Fibroblast of skin of back (primary cell): ENCODE measurements at places on chromosomes 4 and X.
A peak's percentile ranks its signal among the peaks of the same experiment; 100 is the strongest.

- peak; percentile 49 for DNase-seq
These were observed 93.4 kb upstream of the RXFP1 start for GRCh38 chr4:158428242-158428641.

- peak; percentile 47 for DNase-seq
These were observed 317.7 kb upstream of the NOCT start for GRCh38 chr4:138697851-138698250.

DNA sequence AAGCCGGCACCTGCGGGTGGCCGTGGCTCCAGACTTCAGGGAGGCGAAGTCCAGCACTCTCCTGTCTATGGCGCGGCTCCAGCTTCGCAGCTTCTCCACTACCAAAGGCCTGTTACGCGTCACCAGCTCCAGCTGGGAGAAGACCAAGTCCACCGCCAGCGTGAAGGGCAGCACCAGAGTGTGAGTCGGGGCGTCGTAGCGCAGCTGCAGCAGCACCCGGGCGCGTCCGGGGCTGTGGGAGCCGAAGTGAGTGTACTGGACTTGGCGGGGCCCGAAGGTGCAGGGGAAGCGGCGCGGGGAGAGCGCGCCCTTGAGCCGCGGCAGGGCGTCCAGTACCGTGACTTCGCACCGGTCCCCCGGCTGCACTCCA lies 444 bp downstream of the FREM3 start:
- DNase-seq: peak; percentile 33

GRCh38 chr4:2364654-2365053 lies 53.8 kb downstream of the ZFYVE28 start:
- peak; percentile 52 for DNase-seq

DNA sequence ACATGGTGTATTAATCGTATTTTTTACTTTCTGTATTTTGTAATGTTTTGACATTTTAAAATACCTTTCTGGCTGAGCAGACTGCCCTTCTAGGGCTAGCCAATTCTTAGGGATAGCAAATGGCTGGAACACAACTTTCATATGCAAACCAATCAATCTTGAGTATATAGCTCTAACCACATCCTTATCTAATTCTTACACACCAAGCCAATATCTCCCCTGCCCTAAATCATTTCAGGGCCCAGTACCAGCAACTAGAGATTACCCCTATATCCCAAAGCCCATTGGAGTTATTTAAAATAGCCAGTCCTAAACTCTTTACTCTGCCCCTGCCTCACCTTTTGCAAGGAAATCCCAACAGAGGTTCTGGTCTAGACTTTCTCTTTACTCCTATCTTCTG lies 58.3 kb downstream of the INTS12 start:
- DNase-seq: no peak

GRCh38 chrX:124348885-124349453 lies 2.6 kb downstream of the SH2D1A start:
- no peak for DNase-seq

GRCh38 chr4:118823471-118823870 lies 12.5 kb downstream of the SEC24D start:
- no peak for DNase-seq

DNA sequence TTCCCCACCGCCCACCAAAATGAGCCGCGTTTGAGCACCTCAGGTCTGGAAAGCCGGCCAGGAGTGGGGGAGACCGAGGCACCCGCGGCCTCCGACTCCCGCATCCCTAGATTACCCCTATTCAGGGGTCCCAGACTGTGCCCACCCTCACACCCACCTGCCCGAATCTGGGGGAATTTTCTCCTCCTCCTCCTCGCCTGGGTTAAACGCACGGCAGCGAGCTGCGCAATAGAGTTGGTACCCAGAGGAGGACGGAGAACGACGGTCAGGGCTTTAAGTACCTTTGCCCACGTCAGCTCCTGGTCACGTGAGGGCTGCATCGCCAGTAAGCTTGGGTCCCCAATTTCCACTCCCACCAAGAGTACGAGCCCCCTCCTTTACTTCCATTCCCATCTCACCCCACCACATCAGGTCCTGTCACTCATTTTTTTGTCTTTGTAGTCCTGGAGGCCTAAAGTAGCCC lies at the start of gene ARMCX2:
Gene ARMCX2 (minus strand): TSS at position 250 of the 463 bp plus-strand sequence. CDS start 2,262 bp downstream, outside the sequence.
- DNase-seq: peak; percentile 66

GRCh38 chr4:74032064-74032463 lies 6.4 kb downstream of the CXCL3 start:
- DNase-seq: peak; percentile 65

- DNase-seq: no peak
These were observed 26.6 kb downstream of the MAOA start for GRCh38 chrX:43682726-43683125.

DNA sequence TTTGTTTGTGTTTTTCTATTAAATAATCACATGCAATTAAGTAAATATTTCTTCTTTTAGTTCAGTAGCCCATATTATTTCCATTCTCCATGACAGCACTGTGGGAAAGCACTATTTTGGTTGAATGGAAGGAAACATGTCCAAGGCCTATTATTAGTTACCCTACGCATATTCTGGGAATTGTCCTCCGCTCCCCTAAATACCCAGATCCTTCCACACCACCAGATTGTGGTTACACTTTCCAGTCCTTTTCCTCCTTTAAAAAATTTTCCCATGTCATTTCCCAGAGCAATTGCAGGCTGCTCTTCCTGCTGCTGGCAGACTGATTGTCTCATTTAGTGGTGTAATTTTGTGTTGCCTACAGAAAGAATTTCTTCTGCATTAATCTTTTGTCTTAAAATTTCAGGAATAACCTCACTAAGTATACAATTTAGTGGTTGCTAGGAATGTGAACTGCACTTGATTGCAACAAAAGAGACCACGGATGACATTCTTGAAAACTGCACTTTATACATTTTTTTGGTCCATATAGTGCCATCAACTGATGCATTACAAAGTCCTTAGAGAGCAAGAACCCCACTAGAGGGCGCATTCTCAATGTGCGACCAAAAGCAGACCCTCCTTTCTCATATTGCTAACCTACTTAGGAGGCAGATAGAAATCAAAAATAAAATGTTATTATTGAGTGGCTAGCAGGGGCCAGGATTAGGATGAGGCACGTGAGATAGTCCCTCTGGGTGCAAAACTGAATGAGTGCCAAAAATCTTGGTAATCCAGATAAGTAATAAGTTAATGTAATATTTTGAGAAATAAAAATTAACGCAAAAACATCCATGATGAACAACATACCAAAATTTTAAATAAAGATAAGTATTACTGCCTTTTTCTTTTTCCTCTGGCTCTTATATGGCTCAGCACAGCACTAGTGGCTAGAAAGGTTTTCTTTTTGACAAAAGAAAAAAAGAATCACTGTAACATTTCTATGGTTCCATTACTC lies 98.8 kb upstream of the IQCM start:
- DNase-seq: peak; percentile 60

DNA sequence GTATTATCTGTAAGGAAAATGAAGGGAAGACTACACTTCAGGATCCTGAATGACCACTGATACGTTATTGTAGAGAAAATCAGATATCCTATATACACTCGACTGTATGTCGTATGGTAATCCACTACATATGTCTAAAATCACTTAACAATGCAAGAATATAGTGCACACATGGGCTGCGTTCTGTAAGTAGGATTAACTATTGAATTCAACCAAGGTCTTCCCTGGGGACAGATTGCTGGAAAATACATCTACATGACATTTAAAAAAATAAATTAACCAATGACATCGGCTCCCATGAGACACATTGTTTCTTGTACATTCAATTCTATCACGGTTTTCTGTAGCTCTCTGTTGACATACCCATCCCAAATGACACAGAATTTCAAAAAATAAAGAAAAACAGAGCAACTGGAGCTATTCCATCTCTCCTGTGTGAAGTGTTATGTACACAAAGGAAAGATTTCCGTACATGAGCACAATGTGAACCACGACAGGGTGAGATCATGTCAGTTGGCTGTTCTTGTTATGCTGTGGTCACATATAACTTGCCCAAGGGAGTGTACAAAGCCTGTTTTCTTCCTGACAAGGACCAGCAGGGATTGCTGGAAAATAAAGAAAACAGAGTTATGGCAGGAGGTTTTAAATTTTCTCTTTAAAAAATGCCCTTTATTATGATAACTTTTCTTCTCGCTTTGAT lies 6.1 kb downstream of the ENOX2 start:
- peak; percentile 72 for DNase-seq

GRCh38 chr4:104451573-104451972 lies 43.1 kb downstream of the CXXC4 start:
- DNase-seq: no peak

- DNase-seq: no peak
These were observed 571.1 kb downstream of the PCDH7 start for GRCh38 chr4:31291238-31291637.

GRCh38 chr4:5379895-5380294 lies 328.5 kb downstream of the EVC2 start:
- no peak for DNase-seq

DNA sequence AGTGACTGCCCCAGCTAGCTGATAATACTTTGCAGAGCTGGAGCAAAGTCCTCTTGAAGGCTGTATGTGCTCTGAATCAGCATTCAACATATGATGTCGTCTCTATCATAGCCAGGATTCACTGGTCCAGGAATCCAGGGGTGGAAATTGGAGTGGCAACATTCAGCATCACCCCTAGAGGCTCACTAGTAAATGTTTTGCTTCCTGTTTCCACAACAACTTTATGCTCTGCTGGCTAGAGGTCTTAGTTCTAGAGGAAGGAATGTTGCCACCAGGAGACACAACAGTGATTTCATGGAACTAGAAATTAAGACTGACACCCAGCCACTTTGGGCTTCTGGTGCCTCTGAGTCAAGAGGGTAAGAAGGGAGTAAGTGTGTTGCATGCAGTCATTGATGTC lies 11.3 kb downstream of the MAGEA1 start:
- DNase-seq: no peak

DNA sequence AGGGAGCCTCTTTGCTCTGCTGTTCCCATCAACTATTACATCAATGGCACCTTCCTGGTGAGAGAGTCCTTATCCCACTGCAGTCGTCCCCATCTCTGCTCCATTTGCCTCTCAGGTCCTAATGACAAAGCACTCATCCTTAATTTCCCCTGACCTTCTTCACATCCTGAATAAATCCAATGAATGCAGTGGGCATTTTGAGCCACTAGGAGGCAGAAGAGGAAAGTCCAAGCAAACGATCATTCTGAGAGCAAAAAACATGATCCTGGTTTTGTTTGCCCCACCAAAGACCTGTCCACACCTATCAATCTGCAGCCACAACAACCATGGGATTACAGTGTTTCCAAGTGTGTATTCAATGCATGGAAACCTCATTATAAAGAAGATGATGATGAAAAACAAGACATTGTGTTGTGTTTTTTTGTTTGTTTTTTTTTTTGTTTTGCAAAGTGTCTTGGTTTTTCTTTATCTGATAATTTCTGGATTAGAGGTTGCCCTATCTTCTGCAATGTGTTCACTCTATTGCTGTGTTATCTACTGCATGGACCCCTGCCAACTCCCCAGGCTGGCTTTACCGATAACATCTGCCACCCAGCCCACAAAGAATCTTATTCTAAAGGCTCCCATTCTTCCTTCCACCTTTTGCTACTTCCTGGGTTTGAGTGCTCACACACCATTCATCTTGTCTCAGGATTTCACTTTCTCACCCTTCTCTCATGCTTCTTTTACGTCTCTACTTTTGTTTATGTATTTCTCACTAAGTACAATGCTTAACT lies 207.2 kb downstream of the NLGN4X start:
- peak; percentile 23 for DNase-seq

- DNase-seq: no peak
These were observed 126.1 kb downstream of the MGST2 start for GRCh38 chr4:139791681-139792080.

- DNase-seq: no peak
These were observed 54.4 kb downstream of the KLHL13 start for GRCh38 chrX:118062048-118062789.

DNA sequence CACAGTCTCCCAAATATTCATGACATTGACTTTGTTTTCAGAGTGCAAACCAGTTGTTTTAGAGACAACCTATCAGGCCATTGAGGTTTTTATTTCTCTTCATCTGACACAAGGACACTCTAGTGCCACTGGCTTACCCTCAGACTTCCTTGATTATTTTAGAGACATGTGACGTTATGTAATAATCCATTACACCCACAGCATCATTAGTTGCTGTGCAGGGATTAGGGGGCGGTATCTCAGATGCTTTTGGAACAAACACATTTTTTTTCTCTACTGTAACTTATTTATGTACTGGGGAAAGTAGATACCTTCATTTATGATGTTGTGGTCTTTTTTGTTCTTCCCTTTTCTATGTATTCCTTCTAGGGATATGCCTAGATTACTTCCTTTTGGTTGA lies 2293.1 kb downstream of the PCDH7 start:
- no peak for DNase-seq

DNA sequence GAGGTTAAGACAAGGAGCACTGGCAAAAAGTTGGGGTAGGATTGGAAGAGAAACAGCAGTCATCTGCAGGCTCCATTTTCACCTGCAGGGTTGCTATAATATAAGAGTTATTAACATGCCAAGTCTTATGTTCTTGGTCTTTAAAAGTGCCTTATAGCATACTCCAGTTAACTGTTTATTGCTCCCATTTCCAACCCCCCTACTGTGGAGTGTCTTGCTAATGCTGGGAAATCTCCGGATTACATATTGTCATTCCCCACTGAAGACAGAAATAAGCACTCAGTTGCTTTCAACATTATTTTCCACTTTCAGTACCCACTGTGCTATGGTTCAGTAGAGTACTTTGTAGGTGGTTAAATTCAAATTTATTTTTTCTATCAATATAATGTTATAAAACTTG lies 1014.3 kb downstream of the RPA4 start:
- no peak for DNase-seq

- no peak for DNase-seq
These were observed 53.8 kb downstream of the APLN start for GRCh38 chrX:129600981-129601424.

DNA sequence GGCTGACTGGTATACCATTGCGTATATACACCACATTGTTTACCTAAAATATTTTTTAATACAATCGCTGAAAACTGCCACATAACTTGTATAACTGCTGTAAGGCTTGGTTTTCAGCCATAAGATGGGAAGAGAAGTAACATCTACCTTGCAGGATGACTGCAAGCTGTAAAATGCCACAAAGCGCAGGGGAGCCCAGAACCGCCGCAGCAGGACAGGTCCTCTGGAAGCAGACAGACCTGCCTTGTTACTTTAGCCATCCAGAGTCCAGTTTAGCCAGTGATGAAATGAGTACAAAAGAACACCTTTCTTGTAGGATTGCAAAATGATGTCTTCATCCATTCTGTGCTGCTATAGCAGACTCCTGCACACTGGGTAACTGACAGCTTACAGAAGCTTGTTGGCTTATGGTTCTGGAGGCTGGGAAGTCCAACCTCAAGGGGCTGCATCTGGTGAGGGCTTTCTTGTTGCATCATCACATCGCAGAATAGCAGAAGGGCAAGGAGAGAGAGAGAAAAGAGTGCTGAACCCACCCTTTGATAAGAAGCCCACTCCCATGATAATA lies 4.1 kb upstream of the CTBP1 start:
- no peak for DNase-seq
